ENCODE measurements at places on chromosomes 5 and 9. TPM values are rescaled to one million over a fixed set of nuclear protein-coding genes. Genes with fewer than 3 reads are reported as not detected.

DNA sequence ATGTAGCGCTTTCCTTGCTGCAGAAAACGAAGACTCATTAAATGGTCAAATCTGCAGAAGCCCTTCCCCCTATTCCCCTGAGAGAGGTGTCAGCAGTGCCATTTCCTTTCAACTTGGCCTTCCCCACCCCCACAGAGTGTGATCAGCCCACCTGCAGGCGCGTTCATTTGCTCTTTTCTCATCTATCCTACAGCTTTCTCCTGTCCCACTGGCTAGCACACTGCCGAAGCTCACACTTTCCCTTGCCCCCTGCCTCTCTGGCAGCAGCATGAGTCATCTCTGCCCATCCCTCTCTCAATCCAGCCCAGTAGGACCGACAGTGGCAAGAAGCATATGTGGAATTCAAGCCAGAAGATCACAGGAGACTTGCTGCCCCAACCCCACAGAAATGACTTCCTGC lies 213.8 kb downstream of the FAM114A2 start:
- no peaks in the 10 kb centered on the region for H3K27me3 ChIP-seq
- H3K27ac ChIP-seq, result no peak overlapping the region
- H3K36me3 ChIP-seq, result no peaks in the 10 kb centered on the region
- no peaks in the 10 kb centered on the region for H3K4me1 ChIP-seq

DNA sequence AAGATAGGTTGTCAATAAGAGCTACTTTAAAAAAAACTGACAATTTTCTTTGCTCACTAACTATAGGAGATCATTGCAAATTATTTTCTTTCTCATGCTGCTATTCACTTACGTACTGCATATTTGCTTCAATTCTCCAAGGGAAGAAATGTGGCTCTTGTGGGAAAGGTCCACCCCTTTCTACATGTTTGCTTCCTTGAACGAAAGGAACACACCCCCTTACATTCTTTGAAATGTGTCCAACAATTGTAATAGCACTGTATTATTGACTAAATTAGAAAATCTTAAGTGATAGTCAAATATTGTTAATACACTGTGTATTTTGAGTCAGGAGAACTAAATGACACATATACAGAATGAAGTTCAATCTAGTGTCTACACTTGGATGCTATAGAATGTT lies 5.2 kb downstream of the MEF2C start:
- H3K27ac ChIP-seq, result peak overlapping the region; percentile 27
- H3K36me3 ChIP-seq, result no peaks in the 10 kb centered on the region
- H3K4me1 ChIP-seq, result peaks cover 13% of the 10 kb centered on the region
- DNase-seq, result no peak
- no peak overlapping the region for H3K4me3 ChIP-seq
- no peaks in the 10 kb centered on the region for H3K27me3 ChIP-seq

DNA sequence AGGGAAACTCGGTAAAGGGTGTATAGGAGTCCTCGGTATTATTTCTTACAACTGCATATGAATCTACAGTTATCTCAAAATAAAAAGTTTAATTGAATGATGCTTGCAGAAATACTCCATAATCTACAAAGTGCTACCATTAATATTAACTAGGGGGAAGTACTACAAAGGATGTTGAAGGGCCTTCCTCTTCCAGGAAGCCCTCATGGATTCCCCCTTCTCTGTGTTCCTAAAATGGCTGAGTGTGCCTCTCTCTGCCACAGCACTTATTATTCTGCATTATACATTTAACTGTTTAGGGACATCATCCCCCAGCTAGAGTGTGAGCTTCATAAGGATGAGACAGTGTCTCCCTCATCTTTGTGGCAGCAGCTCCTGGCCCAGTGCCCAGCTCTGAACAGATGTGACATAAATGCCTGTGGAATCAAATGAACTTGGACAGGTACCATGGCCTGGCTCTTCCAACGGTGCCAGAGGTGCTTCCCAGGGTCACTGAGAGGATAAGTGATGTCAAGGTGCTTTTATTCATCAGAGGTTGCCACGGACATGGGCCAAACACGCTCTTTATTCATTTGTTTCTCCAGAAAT lies 99.5 kb downstream of the PAX5 start:
- H3K4me1 ChIP-seq, result no peaks in the 10 kb centered on the region
- H3K4me3 ChIP-seq, result no peak overlapping the region
- H3K36me3 ChIP-seq, result no peaks in the 10 kb centered on the region

- H3K27ac ChIP-seq, result peak overlapping the region; percentile 95
- H3K4me1 ChIP-seq, result peaks cover 94% of the 10 kb centered on the region
- no peak overlapping the region for H3K4me3 ChIP-seq
- H3K27me3 ChIP-seq, result no peaks in the 10 kb centered on the region
- no peaks in the 10 kb centered on the region for H3K36me3 ChIP-seq
These were observed 9.1 kb downstream of the GSN start for GRCh38 chr9:121277026-121277425.

GRCh38 chr9:38058452-38059232 lies 10.4 kb downstream of the SHB start:
- DNase-seq, result no peak
- peak overlapping the region; percentile 2 for H3K27ac ChIP-seq
- no peaks in the 10 kb centered on the region for H3K27me3 ChIP-seq

- peaks cover 5% of the 10 kb centered on the region for H3K27me3 ChIP-seq
- H3K36me3 ChIP-seq, result no peaks in the 10 kb centered on the region
- no peaks in the 10 kb centered on the region for H3K4me1 ChIP-seq
- H3K27ac ChIP-seq, result no peak overlapping the region
- no peak for DNase-seq
- no peak overlapping the region for H3K4me3 ChIP-seq
These were observed 137.5 kb downstream of the C5orf15 start for GRCh38 chr5:133830911-133831310.

DNA sequence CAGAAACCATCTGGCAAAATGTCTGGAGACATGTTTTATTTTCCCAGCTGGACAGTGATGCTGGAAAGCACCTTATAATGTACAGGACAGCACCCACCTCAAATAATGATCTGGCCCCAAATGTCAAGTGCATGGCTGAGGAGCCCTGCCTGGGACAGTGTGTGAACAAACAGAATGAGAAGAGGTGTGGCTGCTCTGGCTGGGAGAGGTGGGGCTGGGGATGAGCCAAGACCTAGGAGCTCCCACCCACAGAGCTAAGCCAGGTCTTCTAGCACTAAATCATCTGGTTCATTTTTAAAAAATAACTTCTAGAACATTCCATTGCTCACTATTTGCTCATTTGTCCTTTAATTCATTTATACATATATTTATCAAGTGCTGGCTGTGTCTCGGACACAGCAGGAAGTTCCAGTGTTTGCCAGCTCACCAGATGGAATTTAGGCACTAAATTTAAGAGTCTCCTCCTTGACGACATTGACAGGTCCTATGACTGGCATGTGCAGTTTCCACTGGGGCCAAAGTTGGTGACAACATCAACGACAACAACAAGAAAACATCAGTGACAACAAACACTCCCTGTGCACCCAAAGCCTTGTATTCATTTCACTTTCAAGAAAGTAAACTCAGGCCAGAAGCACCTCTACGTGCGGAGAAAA lies 59.1 kb downstream of the GTF3C4 start:
- no peaks in the 10 kb centered on the region for H3K4me1 ChIP-seq
- no peak overlapping the region for H3K27ac ChIP-seq
- H3K27me3 ChIP-seq, result no peaks in the 10 kb centered on the region
- DNase-seq, result no peak

DNA sequence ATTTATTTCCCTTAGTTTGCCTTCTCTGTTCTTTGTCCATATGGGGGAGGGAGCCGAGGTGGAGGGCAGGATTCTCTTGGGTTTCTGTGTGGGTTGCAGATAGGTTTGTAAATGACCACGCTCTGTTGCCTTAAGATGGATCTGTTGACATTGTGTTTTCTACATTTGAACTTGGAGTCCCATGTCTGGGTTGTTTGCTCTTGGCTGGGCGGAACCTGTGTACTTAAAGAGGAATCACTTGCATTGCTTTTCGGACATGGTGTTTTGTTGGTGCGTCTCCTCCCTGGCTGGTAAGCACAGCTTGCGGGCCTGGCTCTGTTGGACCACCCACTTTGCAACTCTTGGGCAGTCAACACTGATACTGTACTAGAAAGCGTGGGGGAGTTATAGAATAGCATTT lies 45.9 kb downstream of the EHMT1 start:
- no peaks in the 10 kb centered on the region for H3K27me3 ChIP-seq
- no peak overlapping the region for H3K4me3 ChIP-seq
- H3K4me1 ChIP-seq, result peaks cover 23% of the 10 kb centered on the region
- no peaks in the 10 kb centered on the region for H3K36me3 ChIP-seq
- DNase-seq, result peak; percentile 36
- no peak overlapping the region for H3K27ac ChIP-seq

EQTN gene
- total RNA-seq, result 1.1 TPM
